ENCODE measurements at places on chromosomes 3 and 15.

DNA sequence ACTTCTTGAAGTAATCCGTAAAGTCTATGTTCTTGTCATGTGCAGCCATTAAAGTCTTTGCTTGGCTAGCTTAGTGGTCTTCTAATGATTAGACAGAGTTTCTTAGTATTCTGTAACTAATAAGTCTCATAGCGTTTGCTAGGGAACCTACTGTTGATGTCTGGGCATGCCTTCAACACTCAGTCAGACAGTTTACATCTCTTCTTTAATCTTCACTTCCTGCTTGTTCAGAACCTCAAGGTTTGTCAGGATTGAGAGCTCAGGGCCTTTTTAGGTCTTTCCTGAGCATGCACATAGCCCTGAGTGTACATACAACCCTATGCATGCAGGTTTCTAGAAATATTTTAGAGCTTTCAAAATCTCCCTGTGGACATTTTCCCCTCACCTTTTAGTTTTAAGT lies 426.3 kb downstream of the AGBL1 start:
- no peak for DNase-seq

- no peak for DNase-seq
Observed at GRCh38 chr3:164940745-164941144, 137.6 kb downstream of the SI start.

- DNase-seq = peak; percentile 96
Observed at GRCh38 chr15:67927501-67928168, 87.8 kb upstream of the RNU6-1 start.

- peak; percentile 91 for DNase-seq
Observed at GRCh38 chr3:124774327-124774718, 44.1 kb downstream of the UMPS start.

GRCh38 chr3:148955544-148956346 lies 35.6 kb upstream of the GYG1 start:
- peak; percentile 90 for DNase-seq

DNA sequence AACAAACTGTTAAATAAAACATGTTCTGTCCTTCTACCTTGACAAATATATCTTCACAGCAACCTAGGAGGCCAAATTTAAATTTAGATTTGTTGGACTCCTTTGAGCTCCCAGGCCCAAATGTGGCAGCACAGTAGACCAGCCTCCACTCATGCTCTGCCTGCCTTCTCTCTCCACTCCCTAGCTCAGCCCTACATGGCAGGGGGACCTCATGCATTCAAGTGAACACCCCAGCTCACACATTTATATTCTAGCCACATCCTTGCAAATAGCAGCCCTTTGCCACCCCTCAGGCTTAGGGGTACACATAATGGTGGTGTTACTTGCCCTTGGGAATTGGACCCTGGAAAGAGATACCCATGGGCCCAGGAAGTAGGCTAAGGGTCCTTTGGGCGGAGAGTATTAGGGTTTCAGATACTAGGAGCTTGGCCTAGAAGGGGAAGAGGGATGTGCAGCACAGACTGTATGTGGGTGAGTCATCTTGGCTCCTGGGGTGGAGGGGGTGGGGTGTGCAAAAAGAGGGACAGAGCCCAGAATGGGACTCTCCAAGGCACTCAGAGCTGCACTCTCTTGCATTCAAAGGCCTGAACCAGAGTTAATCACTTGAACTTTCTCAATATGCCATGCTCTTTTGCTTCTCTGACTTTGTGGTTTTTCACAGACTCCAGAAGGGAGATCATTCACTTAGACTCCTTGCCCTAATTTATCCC lies 268.4 kb upstream of the ROPN1 start:
- DNase-seq = peak; percentile 92

DNA sequence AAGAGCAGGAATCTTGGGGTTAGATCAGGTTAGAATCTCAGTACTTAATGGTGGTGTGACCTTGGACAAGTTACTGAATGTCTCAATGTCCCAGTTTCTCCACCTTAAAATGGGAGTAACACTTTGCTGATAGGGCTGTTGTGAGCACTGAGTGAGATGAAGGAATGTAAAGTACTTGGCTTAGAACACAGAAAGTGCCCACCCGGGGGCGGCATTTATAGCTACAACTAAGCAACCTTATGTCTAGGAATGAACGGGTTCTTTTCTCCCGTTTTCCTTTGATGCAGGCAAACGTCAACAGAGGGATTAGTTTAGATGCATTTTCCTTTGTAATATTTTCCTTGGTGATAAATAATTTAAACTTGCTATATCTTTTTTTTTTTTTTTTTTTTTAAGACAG lies 176.6 kb downstream of the USP13 start:
- DNase-seq = no peak

DNA sequence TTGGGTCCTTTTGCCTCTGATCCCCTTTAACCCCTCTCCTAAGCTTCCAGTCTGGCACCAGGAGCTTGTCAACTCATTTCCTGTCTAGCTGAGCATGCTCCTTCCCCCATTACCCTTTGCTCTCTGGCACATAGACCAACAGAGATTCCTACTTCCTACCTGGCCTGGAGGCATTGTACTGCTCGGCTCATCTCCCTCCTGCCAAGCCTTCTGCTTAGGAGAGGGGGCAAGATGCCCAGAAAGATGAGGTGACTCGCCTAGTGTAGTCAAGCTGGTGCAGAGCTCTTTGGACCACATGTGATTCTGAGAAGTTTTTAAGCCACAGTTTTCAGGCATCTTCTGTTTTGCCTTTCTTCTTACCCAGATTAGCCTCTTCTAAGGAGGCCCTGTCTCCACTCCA lies 95.4 kb downstream of the ZNF621 start:
- DNase-seq = no peak

- DNase-seq = no peak
Observed at GRCh38 chr15:73079565-73079964, 27.3 kb downstream of the NEO1 start.

- DNase-seq = peak; percentile 27
Observed at GRCh38 chr15:38193496-38193895, 59.1 kb upstream of the SPRED1 start.

GRCh38 chr15:83092309-83092976 lies 15.0 kb upstream of the TM6SF1 start:
- no peak for DNase-seq

- no peak for DNase-seq
Observed at GRCh38 chr15:85757939-85758654, 36.6 kb downstream of the KLHL25 start.

DNA sequence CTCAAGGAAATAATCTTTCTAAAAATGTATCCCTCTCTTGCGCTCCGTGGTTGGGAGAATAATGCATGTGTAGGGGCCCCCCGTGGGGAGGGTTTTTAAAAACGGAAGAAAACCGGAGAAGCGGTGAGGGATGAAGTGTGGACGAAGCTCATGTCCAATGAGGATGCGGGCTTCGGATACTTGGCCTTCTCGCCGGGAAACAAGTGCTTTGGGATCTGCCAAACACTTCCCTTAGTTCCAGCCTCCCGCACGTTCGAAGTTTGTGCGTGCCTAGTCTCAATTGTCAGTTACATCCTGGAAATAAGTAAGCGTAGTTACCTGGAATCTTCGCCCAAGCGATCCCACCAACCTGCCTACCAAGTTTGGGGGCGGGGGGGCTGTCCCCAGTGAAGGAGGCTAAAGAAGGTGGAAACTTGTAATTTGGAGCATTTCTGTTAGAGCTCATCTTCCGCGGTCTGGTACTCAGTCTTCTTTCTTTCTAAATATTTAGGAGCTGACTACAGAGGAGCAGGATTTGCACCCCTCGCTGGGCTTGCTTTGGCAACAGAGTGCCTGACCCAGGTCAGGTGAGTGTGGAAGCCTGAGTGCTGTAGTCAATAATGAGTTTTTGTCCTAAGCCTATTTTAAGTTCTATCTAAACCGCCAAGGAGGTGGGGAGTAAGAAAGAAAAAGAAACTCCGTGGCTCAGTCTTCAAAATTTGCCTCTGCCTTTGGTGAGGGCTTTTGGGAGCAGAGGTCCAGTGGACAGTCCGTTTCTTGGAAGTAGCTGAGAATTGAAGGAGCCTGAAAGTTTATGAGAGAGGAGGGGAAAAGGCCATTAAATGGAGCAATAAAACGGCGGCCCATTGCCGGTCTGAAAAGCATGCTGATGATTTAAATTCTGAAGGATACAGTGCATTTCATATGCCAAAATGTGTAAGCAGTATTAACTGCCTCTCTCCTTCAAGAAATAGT lies 1.1 kb downstream of the ITPR1 start:
- peak; percentile 8 for DNase-seq

DNA sequence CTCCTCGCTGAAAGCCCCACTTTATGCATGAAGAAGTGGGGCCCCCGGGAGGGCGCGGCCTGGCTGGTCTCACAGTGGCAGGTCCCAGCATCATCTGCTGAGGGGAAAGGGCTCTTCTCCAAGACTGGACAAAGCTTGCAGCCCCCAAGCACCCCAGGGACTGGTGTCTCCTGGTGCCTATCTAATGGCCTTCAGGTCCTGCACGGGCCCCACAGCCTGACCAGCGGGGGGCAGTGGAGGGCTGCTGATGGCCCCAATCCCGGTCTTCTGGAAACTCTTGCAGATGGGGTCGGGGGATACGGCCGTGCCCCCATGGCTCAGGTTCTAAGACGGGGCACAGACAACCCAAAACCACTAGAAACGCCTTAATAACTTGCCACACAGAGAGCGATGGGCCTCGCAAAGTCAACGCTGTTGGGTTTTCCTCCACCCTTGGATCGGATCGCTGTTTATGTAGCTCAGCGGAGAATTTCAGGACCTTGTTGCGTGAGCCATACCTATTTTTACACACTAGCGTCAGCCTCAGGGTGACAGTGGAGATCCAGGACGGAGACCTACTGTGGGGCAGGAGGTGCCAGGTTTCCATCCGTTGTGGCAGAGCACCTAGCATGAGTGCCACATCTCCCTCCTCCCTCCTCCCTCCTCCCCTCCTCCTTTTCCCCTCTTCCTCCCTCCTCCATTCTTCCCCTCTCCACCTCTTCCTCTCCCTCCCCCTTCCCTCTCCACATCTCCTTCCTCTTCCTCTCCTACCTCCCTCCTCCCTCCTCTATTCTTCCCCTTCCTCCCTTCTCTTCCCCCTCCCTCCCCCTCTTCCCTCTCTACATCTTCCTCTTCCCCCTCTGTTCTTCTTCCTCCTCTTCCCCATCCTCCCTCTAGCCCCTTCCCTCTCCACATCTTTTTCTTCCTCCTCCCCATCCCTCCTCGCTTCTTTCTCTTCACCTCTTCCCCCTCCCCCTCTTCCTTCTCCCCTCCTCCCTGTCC lies 79.3 kb upstream of the ALDH1L1 start:
- DNase-seq = no peak

GRCh38 chr3:988785-989184 lies 104.0 kb upstream of the CNTN6 start:
- DNase-seq = no peak

GRCh38 chr3:182473191-182473710 lies 320.1 kb upstream of the ATP11B start:
- DNase-seq = no peak

DNA sequence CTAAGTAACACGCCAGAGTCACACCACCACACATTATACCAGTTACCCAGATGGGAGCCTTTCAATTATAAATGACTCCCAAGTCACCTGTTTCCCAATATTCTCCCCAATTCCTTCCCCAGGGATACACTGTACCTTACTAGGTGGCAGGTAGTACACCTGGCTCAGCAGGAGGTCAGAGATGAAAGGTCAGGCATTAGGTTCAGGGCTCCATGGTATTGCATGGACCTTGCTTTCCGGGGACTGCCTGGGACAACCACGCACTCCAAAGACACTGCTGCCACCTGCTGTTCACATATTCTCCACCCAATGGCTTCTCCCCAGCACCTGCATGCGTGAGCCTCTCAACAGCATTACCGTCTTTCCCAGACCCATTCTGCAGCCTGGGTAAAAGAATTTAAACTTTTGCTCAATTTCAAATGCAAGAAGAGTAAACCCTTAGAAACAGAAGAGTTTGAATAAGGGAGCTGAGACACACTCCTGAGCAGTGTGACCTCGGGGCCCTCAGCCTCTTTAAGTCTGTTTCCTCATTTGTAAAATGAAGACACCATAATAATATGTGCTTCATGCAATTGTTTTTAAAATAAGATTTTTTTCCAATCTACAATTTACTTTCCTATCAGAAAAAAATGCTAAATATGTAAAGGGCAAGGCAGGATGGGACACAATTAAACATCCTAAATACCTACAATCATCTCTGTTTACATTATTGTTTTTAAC lies 28.0 kb upstream of the LACTB start:
- peak; percentile 73 for DNase-seq

GRCh38 chr3:77319711-77320110 lies 279.8 kb downstream of the ROBO2 start:
- DNase-seq = no peak

DNA sequence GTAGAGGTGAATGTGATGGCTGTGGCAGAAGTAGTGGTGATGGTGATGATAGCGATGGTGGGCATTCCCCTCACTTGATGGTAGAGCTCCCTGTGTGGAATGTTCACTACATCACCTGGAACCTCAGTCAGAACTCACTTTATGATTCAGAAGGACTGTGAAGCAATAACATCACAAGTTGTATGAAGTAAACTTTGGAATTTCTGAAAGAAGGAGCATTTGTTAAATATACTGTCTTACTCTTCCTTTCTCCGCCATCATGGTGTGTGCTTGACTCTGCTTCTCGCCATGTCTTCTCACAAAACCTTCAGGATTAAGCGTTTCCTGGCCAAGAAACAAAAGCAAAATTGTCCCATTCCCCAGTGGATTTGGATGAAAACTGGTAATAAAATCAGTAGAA lies at the start of gene PP2D1:
TSS of gene PP2D1 (minus strand) at position 101 of the 400 bp plus-strand sequence. CDS start 192 bp downstream, outside the sequence.
- DNase-seq = no peak

- no peak for DNase-seq
Observed at GRCh38 chr15:32842081-32842480, 124.3 kb downstream of the GREM1 start.

GRCh38 chr15:90327311-90327710 lies 24.8 kb upstream of the ZNF774 start:
- no peak for DNase-seq

GRCh38 chr3:27089068-27089467 lies 280.1 kb downstream of the NEK10 start:
- no peak for DNase-seq

DNA sequence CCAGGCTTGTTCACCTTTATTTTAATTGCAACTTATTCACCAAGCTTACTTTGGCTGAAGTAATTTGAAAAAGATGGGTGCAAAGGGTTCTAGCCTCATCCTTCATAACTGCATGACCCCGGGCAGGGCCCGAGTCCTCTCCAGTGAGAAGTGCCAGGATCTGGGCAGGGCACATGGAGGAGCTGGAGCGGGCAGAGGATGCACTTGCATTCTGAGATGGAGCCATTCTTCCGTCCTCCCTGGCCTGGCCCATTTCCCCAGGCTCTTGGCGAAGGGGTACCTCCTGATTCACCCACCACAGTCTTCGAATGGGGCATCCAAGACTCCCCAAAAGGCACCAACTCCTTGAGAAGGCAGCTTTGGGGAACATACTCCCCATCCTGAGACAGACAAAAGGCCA lies 22.5 kb upstream of the PLXND1 start:
- no peak for DNase-seq

GRCh38 chr15:63156755-63157117 lies 541 bp downstream of the RPS27L start:
- peak; percentile 53 for DNase-seq

GRCh38 chr3:187935623-187936156 lies 190.4 kb upstream of the BCL6 start:
- no peak for DNase-seq

DNA sequence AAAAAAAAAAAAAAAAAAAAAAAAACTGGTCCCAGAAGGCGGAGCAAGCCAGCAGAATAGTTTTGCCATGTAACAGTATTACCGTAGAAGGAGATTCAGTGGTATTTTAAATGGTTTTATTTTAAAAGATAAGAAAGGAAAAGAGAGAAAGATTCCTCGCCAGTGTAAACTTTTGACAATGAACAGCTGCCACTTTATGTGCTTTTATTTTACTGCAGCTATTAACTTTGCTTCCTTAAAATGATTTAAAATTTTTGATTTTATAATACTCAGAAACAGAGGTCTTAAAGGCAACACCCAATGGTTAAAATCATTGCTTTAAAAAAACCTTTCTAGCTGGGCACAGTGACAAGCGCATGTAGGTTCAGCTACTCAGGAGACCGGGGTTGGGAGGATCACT lies 46.8 kb downstream of the TMCO5A start:
- no peak for DNase-seq
